ENCODE measurements at places on chromosomes 7 and 10. TPM values are rescaled to one million over a fixed set of nuclear protein-coding genes. Genes with fewer than 3 reads are reported as not detected.
A peak's percentile ranks its signal among the peaks of the same experiment; 100 is the strongest.

DNA sequence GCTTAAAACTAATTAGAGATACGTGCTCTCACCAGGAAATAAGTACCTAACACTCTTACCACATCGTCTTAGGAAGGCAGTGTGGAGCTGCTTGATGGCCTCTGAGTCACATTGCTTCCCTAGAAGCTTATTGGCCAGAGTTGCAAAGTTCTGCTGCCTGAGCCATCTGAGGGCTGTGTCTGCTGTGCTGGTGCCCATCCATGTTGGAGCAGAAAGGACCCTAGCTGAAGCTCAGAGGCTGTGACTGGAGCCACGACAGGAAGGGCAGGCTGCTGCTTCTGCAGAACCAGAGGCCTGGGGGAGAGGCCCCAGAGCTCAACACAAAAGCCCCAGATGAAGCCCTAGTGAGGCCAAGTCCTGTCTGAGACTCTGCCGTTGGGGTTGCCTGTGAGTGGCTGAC, 64.8 kb upstream of the IGFBP3 start:
- DNase-seq, result peak; percentile 48

DNA sequence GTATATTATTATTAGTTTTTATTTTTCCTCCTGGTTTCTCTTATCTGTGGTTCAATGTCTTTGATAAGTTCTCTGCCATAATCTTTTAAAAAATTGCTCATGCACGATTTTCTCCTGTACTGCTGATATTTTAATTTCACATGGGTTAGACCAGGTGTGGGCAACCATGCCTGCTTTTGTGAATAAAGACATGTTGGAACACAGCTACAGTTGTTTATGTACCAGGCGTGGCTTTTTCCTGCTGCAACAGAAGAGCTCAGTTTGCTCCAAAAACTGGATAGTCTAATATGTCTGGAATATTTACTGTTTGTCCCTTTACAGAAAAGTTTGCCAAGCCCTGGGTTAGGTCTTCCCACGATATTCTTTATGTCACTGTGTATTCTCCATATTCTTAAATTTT, 105.2 kb downstream of the VWC2 start:
- DNase-seq, result no peak

The UTF1 gene
- total RNA-seq, result not detected

- DNase-seq, result no peak
Measured at GRCh38 chr7:39199951-39200350, 222.2 kb downstream of the POU6F2 start.

The SGPL1 gene
- 26.3 TPM for total RNA-seq

GRCh38 chr7:102147008-102147407, 139.7 kb upstream of the SH2B2 start:
- peak; percentile 87 for DNase-seq

DNA sequence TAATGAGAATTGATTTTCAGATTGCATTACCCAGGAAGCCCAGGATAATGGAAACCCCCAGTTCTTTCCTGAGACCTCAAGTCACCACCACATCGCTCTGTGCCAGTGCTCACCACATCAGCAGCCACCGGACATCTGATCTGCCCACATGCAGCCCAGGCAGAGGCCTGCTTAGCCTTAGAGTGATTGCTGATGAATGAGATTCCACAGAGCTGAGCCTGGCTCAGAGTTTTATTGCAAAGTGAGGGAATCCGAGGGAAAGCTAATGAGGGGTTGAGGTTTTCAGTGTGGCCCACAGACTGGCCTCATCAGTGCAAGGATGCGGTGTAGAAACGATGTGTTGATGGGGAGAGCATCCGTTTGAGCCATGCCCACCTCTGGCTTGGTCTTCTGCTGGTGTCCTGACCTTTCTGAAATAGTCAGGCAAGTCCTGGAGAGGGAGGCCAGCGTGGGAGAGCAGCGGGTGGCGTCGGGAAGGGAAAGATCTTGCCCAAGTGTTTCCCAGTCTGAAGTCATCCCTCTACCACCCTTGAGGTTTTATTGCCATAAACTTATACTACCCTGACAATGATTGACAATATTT, 120.3 kb downstream of the ITIH5 start:
- no peak for DNase-seq

The TUBAL3 gene
- total RNA-seq, result not detected

- DNase-seq, result no peak
Measured at GRCh38 chr10:60464659-60465058, 75.0 kb upstream of the ANK3 start.

DNA sequence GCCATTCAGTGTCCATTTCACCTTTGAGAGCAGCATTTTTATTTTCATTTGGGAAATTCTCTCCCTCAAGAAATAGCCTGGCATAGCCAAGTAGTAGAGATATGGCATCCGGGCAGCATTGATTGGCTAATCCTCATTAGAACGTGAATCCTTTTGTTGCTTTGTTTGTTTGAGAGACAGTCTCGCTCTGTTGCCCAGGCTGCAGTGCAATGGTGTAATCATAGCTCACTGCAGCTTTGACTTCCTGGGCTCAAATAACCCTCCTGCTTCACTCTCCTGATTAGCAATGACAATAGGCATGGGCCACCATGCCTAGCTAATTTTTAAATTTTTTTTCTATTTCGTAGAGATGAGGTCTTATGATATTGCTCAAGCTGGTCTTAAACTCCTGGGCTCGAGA, 1174.9 kb upstream of the AUTS2 start:
- DNase-seq, result no peak

GRCh38 chr10:132400041-132400546, 3.1 kb downstream of the PWWP2B start:
- no peak for DNase-seq

The AZGP1 gene
- total RNA-seq, result not detected

DNA sequence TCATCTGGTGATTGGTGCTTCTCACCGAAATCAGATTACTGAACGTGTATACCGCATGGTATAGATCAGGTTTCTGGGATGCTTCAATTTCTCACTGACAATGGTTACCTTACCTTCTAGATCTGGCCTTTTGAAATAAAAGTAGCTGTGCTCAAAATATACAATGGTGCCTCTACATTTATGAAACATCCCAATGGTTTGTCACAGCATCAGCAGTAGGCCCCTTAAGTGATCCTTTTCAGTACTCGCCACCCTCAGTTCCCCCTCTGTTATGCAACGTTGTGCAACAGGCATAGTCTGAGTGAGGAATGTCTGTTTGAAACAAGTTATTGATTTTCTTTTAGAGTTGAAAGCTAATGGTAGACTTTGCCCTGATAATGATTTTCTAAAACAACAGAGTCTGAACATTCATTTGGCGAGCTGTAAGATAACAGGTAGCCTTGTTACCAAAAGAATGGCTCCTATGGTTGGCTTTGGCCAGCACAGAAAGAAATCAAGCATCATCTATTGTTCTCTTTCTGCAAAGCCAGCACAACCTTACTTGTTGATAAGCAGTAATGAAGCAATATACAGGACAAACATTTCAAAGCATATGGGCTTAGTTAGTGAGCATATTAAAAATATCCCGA, 693.9 kb downstream of the PARD3 start:
- DNase-seq, result no peak

DNA sequence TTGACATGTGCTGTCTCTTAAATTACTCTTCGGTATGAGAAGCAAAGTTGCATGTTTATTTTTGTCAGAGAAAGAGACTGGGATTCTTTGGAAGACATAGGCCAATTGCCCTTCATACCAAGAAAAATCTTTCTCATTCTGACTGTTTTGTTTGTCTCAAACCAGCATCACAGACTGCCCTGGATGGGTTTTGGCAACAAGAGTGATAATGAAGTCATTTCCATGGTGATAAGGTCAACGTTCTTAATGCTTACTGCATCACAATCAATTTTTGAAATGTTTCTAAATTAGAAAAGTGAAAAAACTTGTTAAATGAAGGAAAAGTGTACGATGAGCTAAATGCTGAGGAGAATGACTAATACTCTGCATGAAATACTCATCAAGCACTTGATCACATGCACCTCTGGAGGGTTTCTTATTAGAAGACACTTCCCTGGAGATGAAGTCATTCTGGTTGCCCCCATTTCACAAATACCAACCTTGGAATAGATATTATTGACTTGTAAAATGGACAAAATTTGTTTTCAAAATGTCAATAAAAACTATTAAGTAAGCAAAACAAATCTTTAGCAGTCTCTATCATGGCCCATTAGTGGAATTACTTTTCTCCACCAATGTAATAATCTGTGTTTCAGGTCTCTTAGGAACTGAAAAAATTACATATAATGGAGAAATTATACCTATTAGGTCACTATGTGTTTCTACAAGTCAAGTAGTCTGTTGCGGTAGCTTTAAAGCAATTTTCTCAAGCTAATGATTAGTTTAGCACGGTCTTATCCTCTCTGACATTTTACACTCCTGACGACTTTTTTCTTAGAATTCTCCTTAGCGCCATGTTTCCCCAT, 19.9 kb upstream of the SEC61G start:
- DNase-seq, result no peak

DNA sequence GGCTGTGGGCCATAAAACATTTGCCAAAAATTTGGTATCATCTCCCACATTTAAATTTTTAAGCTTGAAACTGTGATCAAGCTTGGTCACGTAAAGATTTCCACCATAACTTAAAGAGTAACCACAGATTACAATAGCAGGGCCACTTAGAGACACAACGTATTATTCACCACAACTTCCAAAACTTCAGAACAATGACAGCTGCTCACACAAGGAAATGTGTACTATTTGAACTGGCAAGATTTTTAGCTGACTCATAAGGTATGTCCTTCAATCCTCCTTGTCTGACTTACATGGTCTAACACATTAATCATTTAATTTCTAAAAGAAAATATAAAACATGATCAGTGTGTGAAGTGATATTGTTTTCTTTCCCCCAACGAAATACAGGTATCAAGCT, 234.5 kb downstream of the PARD3 start:
- peak; percentile 76 for DNase-seq

DNA sequence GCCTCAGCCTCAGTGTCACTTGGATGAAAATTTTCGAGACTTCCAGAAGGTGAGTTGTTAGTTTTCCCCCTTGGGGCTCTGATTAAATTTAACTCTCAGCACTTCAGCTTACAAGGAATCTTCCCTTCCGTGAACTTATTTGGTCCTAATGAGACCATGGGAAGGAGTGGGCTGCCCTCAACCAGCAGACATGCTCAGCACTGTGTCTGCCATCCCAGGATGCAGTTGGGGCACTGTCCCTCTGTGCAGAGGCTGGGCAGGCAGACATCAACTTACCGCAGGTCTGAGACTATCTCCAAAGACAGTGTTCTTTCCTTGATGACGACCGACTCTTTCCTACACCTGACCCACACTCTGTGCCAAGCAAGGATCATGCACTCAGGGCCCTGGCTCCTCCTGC, 36.7 kb downstream of the VOPP1 start:
- no peak for DNase-seq

GRCh38 chr10:8138471-8138870, 84.0 kb downstream of the GATA3 start:
- DNase-seq, result peak; percentile 2

- no peak for DNase-seq
Measured at GRCh38 chr10:102421757-102422512, 1.3 kb downstream of the FBXL15 start.

The EIF5AL1 gene
- total RNA-seq, result 1.5 TPM

- no peak for DNase-seq
Measured at GRCh38 chr10:49766484-49766883, 4.4 kb upstream of the OGDHL start.

DNA sequence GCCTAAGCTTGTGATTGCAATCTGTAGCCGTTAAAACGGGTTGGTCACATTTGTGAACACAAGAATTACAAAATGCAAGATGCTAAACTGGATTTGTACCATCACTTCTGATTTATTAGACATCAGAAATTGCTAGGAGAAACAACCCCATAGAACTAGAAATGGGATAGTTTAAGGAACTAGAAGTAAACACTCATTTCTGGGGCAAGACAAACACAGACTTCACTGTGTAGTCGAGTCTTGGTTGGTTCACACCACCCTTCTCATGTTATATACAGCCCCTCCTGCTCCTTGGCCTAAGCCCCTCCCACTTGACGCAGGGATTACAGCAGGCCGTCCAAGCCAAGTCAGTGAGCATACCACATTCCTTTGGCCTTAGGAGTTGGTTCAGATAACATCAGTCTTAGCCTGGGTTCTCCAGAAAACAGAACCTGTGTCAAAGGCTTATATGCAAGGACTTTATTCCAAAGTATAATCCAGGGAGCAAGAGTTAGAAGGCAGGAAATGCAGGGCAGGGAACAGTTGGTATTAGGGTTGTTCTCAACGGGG, 2.0 kb upstream of the NRAP start:
- peak; percentile 88 for DNase-seq

- no peak for DNase-seq
Measured at GRCh38 chr10:6518791-6519429, 61.2 kb downstream of the PRKCQ start.

The WNT8B gene
- total RNA-seq, result not detected

GRCh38 chr7:108568801-108569380, 615 bp downstream of the THAP5 start:
- DNase-seq, result peak; percentile 6

DNA sequence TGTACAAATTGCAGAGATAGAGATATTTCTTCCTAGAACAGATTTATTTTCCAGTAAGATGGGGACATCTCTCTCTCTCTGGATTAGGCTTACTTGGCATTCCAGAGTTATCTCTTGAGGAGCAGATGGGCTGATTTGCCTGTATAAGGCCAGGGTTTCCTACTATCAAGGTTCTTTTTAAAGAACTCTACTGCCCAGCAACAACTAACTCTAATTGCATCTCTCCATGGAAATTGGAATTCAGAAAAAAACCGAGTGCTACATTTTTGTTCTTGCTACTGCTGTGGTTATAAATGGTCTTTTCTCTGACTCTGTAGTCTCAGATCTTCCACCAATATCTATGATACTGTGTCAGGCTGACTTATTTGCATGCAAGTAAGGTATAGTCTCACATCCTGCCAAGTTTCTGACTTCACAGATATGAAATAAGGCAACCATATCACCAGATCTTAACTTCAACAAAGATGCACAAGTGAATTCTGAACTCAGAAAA, 161.1 kb downstream of the CRPPA start:
- peak; percentile 4 for DNase-seq

GRCh38 chr7:50366311-50366710, 61.8 kb downstream of the IKZF1 start:
- no peak for DNase-seq

The YAE1 gene
- total RNA-seq, result 95.8 TPM

The EBLN1 gene
- not detected for total RNA-seq

DNA sequence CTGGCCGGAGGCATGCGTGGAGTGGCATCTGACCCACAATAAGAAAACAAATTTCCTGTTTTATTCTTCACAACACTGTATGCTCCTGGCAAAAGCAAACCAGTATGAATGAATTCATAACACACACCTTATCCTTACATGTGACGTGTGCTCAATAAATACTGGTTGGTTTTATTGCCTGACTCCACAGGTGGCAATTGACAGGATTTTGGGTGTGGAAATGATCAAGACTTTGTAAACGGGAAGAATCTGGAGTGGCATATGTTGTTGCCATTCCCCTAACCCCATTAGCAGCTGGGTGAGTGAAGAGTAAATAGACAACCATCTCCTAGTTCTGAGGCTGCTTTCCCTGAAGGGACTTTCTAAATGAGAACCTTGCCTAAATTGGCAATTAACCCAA, 215.5 kb upstream of the AOAH start:
- DNase-seq, result no peak

The KEL gene
- not detected for total RNA-seq

DNA sequence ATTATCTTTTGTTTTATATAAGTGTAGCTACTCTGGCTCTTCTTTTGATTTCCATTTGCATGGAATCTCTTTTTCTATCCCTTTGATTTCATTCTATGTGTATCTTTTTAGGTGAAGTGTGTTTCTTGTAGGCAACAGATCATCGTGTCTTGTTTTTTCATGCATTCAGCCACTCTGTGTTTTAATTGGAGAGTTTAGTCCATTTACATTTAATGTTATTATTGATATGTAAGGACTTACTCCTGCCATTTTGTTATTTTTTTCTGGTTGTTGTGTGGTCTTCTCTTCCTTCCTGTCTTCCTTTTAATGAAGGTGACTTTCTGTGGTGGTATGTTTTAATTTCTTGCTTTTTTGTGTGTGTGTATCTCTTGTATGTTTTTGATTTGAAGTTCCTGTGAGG, 81.6 kb downstream of the BBS9 start:
- no peak for DNase-seq
